ENCODE measurements at places on chromosomes 6 and 20. TPM values are rescaled to one million over a fixed set of nuclear protein-coding genes. Genes with fewer than 3 reads are reported as not detected.

XPO5 gene
- total RNA-seq: 38.3 TPM

CST11 gene
- total RNA-seq: not detected

PTCRA gene
- total RNA-seq: 35.0 TPM

PPP1R3G gene
- not detected for total RNA-seq

TEAD3 gene
- total RNA-seq: 0.12 TPM

PRR18 gene
- not detected for total RNA-seq

C6orf141 gene
- total RNA-seq: not detected

DNA sequence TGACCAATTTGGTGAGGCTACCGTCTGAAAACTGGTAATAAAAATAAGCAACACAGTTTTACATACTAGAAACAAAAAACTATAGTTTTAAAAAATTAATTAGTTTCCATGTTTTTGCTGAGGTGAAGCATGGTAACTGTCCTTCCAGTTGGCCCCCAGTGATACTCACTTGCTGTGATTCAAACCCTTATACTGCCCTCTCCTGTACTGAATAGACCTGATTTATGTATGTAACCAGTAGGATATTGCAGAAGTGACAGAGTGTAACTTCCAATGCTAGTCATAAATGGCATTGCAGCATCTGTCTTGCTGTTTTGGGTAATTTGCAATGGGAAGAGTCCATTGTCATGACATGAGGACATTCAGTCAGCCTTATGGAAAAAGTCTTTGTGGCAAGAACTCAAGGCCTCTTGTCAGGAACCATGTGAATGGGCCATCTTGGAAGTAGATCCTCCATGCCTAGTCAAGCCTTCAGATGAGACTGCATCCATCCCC is 8.9 kb upstream of the CHD6 start:
- no peak overlapping the region for H3K27ac ChIP-seq
- DNase-seq: no peak
- H3K27me3 ChIP-seq: peaks cover 6% of the 10 kb centered on the region
- no peaks in the 10 kb centered on the region for H3K36me3 ChIP-seq
- peaks cover 2% of the 10 kb centered on the region for H3K4me1 ChIP-seq
- H3K4me3 ChIP-seq: no peak overlapping the region

DNA sequence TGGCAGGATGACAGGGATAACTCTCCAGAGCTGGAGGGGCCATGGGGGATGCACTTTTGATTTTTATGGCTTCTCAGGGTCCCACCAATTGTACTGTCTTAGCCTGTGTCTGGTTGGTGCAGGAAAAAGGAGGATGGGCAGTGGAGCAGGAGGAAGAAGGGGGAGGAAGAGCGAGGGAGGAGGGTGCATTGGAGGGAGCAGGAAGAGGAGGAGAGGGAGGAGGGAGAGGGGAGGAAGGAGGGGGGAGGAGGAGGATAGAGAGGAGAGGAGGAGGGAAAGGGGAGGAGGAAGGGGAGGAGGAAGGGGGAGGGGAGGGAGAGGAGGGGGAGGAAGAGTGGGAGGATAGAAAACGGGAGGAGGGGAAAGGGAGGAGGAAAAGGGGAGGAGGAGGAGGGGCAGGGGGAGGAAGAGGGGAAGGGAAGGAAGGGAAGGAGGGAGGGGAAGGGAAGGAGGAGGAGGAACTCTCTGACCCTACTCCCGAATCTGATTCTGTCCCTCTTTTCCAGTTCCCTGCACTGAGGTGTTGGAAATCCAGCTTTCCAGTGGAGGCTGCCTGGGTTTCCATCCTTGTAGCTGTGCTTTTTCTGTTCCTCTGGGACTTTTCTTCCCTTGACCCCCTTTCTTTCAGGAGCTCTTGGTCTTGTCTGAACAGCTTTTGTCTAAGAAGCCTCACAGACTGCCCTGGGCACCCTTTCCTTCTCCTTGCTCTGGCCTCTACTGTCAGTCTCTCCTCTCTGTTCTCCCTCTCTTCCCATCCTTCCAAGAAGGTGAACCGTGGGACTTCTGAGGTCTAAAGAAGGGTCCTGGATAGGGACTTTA is 149.4 kb downstream of the DHX35 start:
- peaks cover 68% of the 10 kb centered on the region for H3K27me3 ChIP-seq
- no peak for DNase-seq
- peaks cover 7% of the 10 kb centered on the region for H3K4me1 ChIP-seq
- no peak overlapping the region for H3K4me3 ChIP-seq

- DNase-seq: no peak
- H3K27me3 ChIP-seq: no peaks in the 10 kb centered on the region
- H3K4me1 ChIP-seq: peaks cover 12% of the 10 kb centered on the region
- peaks cover 2% of the 10 kb centered on the region for H3K36me3 ChIP-seq
Observed at GRCh38 chr20:47272893-47273590, 83.5 kb downstream of the ZMYND8 start.

DNA sequence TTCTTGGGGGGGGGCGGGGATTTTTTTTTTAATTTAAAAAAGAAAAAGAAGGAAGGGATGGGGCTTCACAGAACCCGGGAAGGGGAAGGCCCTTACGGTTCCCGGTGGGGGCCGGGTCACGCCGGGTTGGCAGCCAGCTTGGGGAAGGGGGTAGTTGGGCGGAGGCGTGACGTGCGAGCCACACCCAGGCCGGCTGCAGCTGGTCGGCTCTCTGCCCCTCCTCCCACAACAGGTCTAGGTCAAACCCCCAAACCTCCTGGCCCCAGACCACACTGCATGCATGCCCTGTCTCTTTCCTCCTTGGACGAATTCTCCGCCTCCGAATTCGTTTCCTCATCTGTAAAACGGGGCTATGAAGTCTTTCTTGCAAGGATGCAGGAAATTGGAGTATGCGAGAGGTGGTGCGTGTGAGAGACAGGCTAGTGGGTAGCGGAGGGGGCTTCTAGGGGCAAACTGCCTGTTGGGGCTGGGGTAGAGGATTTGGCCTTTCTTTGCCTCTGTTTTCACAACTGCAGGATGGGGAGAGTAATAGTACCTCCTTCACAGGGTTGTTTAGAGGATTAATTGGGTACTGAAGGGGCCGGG is 828 bp downstream of the HCK start:
- peaks cover 13% of the 10 kb centered on the region for H3K4me1 ChIP-seq
- H3K36me3 ChIP-seq: peaks cover 10% of the 10 kb centered on the region

GRCh38 chr6:119713903-119714302 is 364.3 kb upstream of the MAN1A1 start:
- H3K36me3 ChIP-seq: no peaks in the 10 kb centered on the region
- no peak overlapping the region for H3K27ac ChIP-seq
- peaks cover 6% of the 10 kb centered on the region for H3K27me3 ChIP-seq
- DNase-seq: no peak
- no peak overlapping the region for H3K4me3 ChIP-seq
- H3K4me1 ChIP-seq: peaks cover 3% of the 10 kb centered on the region

DNA sequence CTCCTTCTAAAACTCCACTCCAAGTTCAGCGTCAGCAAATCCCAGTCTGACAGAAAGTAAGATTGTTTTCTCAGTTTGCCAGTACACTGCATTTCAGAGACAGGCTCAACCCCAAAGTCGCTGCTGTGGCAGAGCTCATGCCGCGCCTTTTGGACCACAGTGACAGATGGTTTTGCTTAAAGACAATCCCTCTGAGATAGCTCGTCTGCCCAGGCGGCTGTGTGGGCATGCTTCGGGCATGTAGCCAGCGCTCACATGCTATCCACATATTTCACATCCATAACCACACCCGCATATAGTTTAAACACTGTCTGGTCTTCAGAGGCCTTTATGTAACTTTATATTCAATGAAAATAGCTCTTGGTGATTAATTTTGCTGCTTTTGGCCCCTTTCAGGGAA is 14.7 kb upstream of the PXDC1 start:
- no peak overlapping the region for H3K4me3 ChIP-seq
- no peak overlapping the region for H3K27ac ChIP-seq
- H3K27me3 ChIP-seq: peaks cover 41% of the 10 kb centered on the region

DNA sequence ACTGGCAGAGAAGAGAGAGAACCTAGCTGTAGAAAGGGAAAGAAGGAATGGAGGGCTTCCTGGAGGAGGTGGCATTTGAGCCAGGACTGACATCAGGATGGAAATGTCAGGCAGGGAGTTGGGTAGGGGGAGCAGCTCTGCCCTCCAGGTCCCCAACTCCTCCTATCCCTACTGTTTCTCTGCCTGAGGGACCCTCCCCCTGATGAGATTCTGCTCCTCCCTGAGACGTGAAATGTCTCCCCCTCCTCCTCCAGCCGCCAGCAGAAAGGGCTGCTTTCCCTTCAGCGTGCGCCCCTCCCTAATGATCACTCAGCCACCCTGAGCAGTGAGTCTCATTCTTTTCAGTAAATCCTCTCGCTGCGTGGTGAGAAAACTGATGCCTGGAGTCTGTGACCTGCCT is 40.6 kb downstream of the HLA-DPB1 start:
- peaks cover 21% of the 10 kb centered on the region for H3K4me1 ChIP-seq
- H3K27me3 ChIP-seq: peaks cover 83% of the 10 kb centered on the region
- no peak overlapping the region for H3K4me3 ChIP-seq
- peaks cover 10% of the 10 kb centered on the region for H3K36me3 ChIP-seq
- DNase-seq: no peak

DNA sequence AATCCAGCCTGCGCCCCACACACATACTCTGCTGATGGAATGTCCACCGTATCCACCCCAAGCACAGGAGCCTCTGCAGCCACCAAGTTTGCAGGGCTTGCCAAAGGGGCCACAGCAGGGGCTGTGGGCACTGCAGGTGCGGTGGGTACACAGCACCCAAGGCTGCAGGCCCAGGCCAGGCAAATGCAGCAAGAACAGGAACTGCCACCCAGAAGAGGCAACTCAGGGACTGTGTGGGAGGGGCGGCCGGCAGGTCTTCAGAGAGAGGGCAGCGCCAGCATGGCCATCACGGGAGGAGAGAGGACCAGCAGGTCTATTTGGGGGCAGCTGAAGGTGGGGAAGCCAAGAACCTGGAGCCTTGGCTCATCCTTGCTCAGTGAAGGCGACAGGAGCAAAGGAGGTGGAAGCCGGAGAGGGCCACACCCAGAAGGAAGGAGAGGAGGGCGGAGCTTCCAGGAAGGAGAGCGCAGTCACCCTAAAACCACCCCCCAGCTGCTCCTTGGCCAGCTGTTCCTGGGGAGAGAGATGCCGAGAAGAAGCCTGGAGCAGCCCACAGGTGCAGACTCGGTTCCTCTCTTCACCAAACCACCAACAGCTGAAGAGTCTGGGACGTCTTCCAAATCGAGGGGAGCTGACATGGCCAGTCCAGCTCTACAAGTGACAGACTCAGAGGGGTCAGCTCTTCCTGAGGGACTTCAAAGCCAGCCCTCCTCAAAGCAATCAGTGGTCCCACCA is 265.1 kb upstream of the CDYL start:
- no peaks in the 10 kb centered on the region for H3K4me1 ChIP-seq

DNA sequence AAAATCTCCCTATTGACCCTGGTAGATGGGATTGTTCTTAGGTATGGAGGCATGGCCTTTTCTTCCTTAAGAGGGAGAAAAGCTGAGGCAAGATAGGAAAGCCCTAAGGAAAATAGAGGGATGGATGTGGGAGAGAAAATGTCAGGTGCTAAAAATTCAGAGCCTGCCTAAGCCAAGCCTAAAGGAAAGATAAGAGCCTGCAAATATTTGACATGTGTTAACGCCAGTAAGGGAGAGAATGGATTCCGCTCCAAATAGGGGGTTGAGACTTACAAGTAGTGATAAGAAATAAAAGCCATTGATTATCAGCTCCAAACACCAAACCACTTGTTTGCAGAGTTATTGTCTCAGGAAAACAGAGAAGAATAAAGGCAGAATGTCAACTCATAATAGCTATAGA is 533.6 kb downstream of the PTPRT start:
- no peak overlapping the region for H3K4me3 ChIP-seq
- DNase-seq: no peak
- no peaks in the 10 kb centered on the region for H3K27me3 ChIP-seq
- H3K36me3 ChIP-seq: no peaks in the 10 kb centered on the region
- H3K4me1 ChIP-seq: no peaks in the 10 kb centered on the region
- no peak overlapping the region for H3K27ac ChIP-seq

- no peaks in the 10 kb centered on the region for H3K27me3 ChIP-seq
- H3K36me3 ChIP-seq: no peaks in the 10 kb centered on the region
- no peaks in the 10 kb centered on the region for H3K4me1 ChIP-seq
- H3K27ac ChIP-seq: no peak overlapping the region
Observed at GRCh38 chr6:76694795-76695194, 622.3 kb upstream of the IMPG1 start.

GRCh38 chr6:74128536-74128935 is 432.5 kb downstream of the CD109 start:
- H3K27me3 ChIP-seq: no peaks in the 10 kb centered on the region
- no peak overlapping the region for H3K4me3 ChIP-seq
- H3K27ac ChIP-seq: no peak overlapping the region
- H3K4me1 ChIP-seq: no peaks in the 10 kb centered on the region

GRCh38 chr6:77470983-77471382 is 7.7 kb upstream of the HTR1B start:
- DNase-seq: no peak
- H3K27me3 ChIP-seq: peaks cover 16% of the 10 kb centered on the region
- H3K4me1 ChIP-seq: peaks cover 16% of the 10 kb centered on the region

- no peak for DNase-seq
- H3K27me3 ChIP-seq: peaks cover 22% of the 10 kb centered on the region
- H3K27ac ChIP-seq: no peak overlapping the region
- H3K36me3 ChIP-seq: peaks cover 2% of the 10 kb centered on the region
- H3K4me3 ChIP-seq: no peak overlapping the region
Observed at GRCh38 chr20:44780226-44780625, 30.1 kb downstream of the RIMS4 start.

DNA sequence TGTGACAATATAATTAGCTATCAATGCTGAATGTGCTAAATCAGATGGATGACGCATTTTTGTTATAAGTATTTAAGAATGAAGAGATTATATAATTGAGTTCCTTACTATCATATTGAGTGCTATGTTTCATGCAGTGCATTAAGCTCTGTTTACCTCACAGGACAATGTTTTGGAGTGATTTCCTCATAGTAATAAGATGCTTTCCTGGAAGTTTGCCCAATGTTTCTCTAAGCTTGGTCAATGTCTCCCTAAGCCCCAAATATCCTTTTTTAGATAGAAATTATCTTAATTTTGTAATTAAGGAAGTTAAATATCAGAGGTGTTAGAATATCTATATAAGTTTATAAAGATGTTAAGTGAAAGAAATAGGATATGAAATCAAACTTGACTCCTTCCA is 489.6 kb downstream of the MMUT start:
- H3K4me3 ChIP-seq: no peak overlapping the region
- H3K27me3 ChIP-seq: no peaks in the 10 kb centered on the region
- no peaks in the 10 kb centered on the region for H3K36me3 ChIP-seq
- no peak for DNase-seq
- H3K27ac ChIP-seq: no peak overlapping the region

Data from T-helper 17 cell (primary cell).